ENCODE measurements at places on chromosomes 11 and 22.

GRCh38 chr11:82732734-82733443, 775 bp downstream of the FAM181B start:
- no peak for DNase-seq

DNA sequence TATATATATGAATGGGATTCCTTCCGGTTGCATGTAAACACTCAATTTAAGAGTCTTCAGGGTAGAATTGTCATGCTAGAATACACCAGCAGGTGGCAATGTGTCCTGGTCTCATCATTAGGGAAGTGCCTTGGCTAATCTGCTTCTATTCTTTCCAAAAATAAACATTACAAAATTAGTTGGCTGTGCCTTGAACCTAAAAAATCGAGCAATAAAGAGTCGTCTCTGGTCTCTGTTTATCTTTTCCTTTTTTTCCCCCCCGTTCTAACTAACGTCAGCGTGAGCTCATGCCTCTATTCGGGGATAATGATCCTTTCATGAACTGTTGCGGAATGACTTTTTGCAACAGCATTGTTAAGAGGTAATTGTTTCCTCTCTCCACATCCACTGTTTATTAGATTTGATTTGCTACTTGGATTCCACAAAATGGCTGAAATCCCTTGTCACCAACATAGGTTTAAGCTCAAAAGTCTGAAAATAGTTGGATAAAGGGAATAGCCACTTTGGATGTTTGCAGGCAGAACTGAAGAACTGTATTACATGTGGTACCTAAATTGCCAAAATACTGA, 1.2 kb upstream of the ARHGEF12 start:
- DNase-seq, result peak; percentile 19

DNA sequence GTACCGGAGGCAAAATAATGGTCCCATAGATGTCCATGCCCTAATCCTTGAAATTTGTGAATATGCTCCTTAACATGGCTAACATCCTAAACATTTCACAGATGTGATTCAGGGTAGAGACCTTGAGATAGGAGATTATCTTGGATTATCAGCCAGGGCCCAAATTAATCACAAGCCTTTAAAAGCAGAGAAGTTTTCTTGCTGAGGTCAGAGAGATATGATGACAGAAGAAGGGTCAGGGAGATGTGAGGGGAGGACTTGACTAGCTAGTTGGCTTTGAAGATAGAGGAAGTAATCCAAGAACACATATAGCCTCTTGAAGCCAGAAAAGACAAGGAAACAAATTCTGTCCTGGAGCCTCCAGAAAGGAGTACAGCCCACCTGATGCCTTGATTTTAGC, 19.1 kb upstream of the FDX1 start:
- DNase-seq, result no peak

DNA sequence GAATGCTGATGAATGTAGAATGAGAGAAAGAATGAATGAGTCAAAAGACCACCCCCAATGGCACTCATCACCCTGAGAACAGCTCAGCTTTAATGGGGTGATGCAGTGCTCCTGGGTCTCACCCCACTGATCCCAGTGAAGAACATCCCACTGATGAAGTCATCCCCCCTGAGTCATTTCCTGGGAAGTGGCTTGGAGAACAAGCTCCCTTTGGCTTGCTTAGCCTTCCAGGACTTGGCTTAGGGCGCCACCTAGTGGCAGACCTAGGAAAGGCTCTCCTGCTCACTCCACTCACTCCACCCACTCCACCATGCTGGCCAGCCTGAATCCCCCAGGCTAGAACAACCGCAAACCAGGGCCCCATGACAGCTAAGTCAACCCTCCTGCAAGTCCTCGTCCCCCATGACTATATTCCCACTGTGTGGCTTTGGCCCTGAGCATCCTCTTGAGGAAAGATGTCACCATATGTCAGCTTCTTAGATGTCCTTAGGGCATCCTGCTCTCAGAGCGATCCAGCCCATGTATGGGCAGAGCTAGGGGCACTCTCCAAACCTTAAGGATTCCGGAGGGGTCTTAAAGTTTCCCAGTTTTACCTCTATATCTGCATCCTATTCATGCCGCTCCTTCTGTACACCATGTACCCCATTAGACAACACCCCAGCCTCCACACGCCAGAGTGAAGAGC, 17.8 kb upstream of the TMPRSS13 start:
- DNase-seq, result peak; percentile 65

DNA sequence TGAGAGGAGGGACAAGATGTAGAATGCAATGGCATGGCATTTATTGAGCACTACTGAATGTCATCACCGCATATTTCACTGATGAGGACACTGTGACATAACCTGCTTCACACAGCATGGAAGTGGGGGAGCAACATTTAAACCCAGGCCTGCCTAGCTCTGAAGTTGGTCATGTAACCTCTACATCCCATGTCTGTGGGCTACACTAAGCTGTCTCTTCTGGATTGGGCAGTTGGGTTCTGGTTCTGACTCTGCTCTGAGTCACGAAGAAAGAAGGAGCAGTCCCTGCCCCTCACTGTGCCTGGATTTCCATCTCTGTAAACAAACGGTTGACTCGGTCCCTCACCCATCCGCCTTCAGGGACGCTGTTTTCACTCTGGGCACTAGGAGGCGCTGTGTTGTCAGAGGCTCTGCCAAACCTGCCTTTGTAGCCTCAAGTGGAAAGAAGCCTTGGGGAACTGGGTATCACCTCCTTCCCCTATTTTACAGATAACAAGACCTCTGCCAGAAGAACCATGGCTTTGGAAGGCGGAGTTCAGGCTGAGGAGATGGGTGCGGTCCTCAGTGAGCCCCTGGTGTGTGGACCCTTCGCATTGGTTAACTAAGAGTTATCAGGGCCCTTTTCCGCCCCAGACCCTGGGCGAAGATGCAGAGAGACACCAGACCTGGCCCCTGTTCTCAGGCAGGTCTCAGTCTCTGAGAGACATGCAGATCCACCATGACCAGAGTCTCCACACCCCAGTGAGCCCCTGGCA, 12.7 kb upstream of the ARHGEF17 start:
- no peak for DNase-seq

DNA sequence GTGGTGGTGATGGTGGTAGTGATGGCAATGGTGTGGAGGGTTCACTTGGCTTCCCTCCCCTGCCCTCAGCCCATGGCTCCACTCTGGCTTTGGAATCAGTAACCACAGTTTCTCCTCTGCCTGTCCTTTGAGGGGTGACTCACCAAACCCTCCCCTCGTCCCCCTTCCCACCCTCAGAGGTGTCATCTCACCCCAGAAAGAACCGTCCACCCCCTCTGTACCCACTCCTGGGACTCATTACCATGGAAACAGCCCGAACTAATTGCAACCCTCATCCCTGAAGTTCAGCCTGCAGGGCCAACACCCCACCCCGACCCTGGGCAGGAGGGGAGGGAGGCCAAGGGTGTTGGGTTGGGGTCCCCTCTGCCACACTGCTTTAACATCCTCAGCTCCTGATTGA, 26.6 kb downstream of the PHLDB1 start:
- no peak for DNase-seq

DNA sequence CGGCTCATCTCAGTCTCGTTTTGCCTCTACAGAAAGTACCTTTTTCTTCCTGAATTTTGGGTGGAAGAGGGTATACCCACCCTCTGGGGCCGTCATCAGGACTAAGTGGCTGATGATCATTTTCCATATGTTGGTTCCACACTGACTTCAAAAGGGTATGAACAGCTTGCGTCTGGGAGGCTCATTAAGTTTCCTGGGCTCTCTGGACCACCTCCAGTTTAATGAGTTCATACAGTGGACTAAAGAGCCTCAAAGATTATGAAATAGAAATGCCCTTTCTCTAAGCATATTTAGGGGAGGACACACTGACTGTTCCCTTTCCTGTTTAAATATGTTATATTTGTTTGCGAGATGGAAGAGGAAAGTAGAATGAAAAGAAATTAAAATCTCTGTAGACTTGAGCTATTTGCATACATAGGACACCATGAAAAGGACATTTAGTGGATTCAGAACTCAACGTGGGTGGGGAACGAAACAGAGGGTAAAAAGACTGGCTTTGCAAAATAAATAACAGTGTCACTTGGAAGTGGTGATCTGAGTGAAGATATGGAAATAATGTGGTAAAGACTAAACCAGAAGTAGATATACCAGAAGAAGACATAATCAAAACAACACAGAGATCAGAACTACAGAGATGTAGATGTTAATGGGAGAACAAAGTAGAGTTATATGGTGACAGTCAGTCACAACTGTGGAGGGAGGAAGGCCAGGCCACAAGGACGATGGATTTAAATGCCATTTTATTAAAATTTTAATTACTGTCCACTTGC, 18.7 kb downstream of the LDLRAD3 start:
- DNase-seq, result no peak

DNA sequence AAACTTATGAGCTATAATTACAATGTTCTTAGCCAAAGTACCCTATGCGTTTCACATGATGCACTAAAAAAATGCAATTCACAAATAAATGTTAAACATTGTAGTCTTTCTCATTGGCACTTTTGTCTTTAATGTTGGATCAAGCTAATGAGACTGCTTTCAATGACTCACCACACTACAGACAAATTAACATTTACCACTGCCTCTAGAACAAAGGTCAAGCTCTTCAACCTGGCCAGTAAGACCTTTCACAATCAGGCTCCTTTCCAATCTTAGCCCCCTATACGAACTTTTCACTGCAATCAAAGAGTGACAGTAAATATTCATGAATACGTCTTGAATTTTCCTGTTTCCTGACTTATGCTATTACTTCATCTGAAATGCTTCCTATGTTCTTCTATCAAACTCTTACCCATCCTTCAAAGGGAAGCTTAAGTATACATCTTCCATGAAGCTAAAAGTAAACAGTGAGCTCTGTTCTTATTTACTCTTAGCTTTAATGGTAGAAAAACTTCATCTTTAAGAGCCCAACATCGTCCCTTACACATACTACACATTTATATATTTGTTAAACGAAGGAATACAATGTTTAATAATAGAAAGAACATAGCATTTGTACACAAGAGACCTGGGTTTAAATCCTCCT, 326.6 kb upstream of the PITPNB start:
- DNase-seq, result no peak

GRCh38 chr11:116096272-116096995, 592.2 kb upstream of the CADM1 start:
- DNase-seq, result no peak

GRCh38 chr11:115544422-115544948, 40.3 kb upstream of the CADM1 start:
- DNase-seq, result no peak

DNA sequence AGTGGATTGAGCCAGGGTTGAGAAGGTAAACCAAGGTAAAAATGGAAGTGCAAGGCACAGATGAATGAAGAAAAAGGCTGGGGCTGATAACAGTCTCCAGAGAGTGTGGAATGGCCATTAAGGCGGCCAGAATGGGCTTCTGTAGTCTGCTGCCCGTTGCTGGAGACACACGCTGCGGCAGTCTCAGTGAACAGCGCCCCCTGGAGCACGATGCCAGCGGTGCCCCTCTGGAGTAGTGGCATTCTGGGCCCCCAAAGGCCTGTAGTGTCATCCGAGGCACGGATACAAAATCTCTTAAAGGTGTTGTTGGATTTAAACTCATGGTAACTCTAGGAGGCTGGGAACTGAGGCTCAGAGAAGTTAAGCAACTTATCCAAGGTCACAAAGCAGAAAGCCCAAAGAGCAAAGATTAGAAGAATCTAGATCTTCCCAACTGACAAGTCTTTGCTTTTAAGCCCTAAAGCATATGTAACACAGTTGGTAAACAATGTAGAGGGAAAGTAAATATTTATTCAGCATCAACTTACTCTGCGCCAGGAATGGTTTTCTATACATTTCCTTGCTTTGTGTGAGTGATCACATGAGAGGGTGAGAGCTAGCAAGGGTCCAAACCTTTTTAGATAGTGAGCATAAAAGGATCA, 18.2 kb downstream of the KCNJ1 start:
- peak; percentile 6 for DNase-seq

DNA sequence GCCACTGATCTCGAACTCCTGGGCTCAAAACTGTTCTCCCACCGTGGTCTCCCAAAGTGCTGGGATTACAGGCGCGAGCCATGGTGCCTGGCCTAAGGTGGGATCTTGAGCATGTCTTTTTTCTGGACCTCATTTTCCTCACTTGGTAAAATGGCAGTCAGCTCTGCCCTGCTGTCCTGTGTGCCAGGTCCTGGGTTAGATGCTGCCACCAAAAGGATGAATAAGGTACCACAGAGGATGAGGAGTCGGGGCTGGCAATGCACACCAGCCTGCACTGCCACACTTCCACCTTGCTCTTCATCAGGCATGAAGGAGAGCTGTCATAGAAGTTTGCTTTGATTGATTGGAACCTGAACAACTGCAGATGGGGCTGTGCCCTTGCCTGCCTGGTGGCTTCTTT, 32.3 kb downstream of the ACO2 start:
- DNase-seq, result peak; percentile 20

DNA sequence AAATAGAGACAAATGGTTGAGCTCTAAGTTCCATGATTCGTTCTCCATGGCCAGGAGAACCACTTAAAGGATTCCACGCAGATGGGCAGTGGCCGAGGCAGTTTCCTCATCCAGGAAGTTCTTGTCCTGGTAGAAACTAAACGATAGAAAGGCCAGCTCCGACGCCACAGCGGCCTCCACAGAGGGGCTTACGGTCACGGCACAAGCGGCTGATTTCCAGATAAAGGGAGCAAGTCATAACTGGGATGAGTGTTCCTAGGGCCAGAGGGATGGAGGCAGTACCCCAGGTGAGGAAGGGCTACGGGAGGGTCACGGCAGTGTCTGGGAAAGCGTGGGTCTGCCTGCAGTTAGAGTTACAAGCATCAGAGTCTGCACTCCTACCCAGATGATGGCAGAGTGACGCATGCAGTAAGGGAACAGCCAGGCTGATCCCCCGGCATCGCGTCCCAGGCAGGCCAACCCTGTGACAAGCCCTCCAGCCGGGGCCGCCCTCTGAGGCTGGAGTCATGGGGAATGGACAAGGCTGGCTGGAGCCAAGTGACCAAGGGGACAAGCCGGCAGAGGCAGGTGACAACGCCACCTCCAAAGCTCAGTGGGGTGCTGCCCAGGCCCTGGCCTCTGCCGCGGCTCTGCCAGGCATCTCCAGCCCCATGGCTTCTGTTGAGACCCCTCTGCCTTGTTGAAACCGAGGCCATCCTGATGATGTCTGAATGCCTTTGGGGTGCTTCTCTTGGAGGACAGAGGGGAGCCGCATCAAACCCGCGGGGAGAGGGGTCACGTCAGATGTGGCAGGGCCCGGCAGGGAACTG, 475.1 kb downstream of the BRD1 start:
- DNase-seq, result no peak

GRCh38 chr11:120710354-120711131, 199.0 kb downstream of the GRIK4 start:
- DNase-seq, result peak; percentile 20

DNA sequence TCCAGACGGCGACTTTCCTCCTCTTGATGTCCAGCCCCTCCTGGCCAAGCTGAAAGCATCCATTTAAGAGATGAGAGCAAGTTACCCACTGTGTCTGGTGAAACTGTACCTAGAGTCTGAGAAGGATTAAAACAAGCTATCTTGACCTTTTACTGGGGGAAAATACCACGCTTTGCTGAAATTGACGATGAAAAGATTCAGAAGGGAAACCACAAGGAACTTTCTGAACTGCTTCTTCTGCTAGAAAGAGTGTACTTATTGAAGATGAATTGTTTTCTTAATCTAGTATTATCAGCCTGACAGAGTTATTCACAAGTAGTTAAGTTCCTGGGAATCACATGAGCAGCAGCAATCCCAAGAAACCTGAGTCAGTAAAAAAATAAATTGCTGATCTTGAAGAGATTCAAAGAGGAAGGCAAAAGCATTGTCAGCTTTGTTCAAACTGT, 13.1 kb upstream of the MS4A6A start:
- no peak for DNase-seq

Data from anterior cingulate cortex (tissue), 58 donors.